Forelimb muscle (tissue), 1 donor: ENCODE measurements at places on chromosomes 7 and 10.

DNA sequence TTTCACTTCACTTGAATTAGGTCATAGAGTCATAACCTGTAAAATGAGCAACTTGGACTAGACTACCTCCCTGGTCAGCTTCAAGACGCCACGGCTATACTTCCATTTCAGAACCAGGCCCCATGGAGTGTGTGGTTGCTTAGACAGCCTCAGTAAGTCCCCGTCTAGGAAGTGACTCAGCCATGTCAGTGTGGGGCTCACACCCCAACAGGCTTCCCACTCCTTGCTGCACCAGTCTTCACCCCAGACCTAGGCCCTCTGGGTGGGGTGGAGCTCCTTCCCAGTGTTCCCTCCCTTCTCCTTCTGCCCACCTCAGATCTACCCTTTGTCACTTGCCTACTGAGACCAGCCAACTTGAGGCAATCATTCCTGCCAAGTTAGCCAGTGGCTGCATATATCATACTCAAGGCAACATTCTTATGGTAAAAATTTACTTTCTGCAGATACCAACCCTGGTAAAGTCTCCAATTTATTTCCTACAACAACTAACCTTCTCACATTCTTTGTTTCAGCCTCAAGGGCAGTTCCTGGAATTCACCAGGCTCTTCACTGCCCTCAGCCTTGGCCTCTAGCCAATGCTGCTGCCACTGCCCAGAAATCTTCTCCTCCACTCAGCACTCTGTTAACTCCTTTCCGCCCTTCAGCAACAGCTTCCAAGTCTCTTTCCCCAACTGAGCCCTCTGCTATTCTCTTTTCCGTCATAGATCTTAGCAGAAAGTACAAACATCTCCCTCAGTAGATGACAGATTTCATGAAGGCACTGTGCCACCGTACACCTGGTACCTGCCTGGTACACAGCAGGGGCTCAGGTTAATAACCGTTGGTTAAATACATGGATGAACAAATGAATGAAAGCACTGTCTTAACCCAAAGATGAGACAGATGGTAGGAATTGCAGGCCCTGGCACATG lies 31.3 kb upstream of the ZNRF2 start:
- no peak for DNase-seq

- no peak for DNase-seq
These were observed 148.0 kb downstream of the ANKRD7 start for GRCh38 chr7:118372530-118372929.

DNA sequence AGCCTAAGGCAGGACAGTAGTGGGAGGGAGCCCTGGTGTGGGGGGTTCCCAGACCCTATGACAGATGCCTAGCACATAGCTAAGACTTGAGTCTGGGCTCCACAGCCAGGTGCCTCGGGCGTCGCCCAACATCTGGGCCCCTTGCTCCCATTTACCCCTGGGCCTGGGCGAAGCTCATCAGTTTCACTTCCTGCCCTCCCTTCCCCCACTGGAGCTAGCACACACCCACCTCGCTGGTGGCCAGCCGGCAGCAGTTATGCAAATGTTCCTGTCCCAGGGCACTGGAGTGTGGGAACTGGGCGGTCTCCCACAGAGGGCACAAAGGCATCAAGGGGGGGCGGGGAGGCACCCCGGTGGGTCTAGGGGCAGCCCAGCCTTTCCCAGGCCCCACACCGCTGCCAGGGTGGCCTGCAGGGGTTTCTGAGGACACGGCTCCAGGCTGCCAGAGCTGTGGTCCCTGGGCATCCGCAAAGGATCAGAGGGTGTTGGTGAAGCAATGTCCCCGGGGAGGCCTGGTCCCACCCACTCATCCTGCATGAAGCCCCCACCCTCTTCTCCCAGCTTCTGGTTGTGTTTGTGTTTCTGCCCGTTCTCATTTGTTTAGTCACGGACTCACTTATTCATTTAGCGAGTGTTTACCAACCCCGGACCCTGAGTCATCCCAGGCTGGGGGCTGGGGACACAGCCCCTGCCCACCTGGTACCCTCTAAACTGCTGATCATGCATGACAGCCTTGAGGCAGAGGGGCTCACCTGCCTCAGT lies 20.4 kb downstream of the SH2B2 start:
- DNase-seq = no peak

DNA sequence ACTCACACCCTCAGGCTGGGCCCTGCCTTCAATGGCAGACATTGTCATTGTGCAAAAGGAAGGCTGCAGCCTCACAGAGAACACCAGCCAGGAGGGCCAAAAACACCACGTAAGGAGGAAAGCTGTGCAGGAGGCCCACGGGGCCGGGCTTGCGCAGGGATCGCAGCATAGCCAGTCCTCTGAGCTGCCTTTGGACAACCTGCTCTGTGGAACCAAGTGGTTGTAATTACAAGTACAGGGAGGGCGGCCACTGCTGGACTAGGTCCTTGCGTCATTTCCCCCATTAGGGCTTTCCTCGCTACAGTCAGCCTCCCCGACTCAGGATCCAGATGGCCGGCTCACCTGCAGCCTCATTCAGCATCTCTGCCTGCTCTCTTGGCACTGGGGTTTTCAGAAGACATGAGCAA lies 66.9 kb downstream of the FAM53B start:
- no peak for DNase-seq

- DNase-seq = no peak
These were observed 17.8 kb downstream of the CRTAC1 start for GRCh38 chr10:98012644-98013043.

DNA sequence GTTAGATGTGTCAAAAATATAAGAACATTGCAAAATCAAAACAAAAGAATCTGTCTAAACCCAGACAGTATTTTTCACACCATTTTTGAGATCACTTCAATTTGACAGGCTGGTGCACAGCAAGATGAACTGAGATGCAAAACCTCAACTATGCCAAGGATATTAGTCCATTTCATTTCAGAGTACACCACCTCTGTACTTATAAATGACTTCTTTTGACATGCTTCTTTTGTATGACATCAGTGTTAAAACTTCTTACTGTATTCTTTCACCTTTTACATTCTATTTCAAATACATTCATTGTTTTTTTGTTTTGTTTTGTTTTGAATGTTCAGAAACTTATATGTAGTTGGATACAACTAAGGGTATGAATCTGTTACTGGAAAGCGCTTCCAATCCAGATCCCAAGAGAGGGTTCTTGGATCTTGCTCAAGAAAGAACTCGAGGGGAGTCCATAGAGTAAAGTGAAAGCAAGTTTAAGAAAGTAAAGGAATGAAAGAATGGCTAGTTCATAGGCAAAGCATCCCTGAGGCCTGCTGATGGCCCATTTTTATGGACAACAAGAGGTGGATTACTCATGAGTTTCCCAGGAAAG lies 23.5 kb upstream of the GPR141 start:
- DNase-seq = no peak

DNA sequence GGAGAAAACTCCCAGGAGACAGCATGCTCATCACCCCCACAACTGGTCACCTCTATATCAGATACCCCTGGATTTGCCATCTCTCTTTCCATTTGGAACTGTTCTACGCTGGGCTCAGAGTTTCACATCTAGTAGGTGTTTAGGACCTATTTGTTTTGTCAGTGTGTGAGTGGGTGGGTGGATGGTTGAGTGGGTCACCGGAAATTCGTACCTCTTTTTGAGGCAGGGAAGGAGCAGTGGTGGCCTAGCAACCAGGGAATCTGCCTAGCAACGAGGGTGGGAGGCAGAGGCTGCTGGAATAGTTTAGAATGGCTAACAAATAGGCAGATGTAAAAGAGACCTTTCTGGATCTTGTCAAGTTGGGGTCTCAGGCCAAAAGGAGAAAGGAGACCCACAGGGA lies 23.2 kb upstream of the SLF2 start:
- no peak for DNase-seq

GRCh38 chr7:13848681-13849131 lies 140.8 kb downstream of the ETV1 start:
- no peak for DNase-seq

DNA sequence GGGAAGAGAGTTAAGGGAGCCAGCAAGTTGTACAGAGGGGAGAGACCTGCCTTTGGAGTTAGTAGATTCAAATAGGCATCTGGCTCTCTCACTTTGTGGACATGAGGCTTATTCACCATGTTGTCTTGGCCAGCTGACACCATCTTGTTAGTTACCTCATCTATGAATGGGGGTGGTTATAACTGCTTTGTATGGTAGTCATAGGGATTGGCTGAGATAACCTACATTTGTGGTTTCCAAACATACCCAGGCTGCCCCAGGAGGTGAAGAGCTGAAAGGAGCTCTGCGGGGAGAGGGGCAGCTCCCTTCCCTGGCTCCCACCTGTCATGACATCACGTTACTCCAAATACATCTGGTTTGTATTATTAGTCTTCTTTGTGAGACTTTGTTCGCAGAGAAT lies 393.3 kb upstream of the AUTS2 start:
- no peak for DNase-seq

GRCh38 chr10:14385596-14386593 lies 55.2 kb upstream of the FRMD4A start:
- DNase-seq = no peak

GRCh38 chr7:1861799-1862458 lies 191.9 kb downstream of the ELFN1 start:
- DNase-seq = no peak

GRCh38 chr7:41103331-41103730 lies 599.6 kb downstream of the INHBA start:
- DNase-seq = no peak

GRCh38 chr10:126558881-126559280 lies 111.6 kb downstream of the C10orf90 start:
- no peak for DNase-seq

GRCh38 chr7:133165001-133165400 lies 83.1 kb upstream of the CHCHD3 start:
- no peak for DNase-seq

- no peak for DNase-seq
These were observed 315.2 kb downstream of the GATA3 start for GRCh38 chr10:8369666-8370065.

GRCh38 chr7:2819954-2820397 lies 24.1 kb downstream of the GNA12 start:
- no peak for DNase-seq

DNA sequence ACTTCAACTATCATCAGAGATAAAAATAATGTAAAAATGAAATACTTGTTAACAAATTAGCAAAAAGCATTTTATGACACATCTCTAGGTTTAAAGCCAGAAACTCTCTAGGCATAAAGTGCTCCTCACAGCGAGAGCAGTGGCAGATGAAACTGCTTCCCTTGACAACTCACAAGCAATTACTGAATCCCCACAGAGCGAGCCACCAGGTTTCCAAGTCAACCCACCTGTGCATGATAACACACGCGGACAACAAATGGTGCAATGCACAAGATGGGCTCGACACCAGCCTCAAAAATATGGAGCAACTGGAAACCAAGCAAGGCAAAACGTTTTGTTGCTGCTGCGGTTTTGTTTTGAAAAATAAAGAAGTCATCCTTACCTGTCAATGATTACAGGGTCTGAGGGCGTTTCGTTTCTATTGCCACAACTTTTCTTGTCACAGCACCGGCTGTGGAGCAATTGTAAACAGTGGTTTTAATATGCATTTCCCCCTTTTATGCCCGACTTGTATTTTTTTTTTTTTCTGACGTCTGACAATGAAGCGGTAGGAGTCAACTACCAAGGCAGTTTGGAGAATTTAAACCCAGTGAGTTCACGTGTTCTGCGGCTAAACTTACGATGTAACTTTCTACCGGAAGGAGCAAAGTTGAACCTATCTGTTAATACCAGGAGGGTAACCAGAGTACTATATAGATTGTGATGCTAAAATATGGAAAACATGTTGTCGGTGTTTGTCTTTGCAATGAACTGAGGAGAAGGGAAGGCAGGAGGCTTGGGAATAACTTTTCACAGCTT lies 7.0 kb downstream of the EBF3 start:
- no peak for DNase-seq

- no peak for DNase-seq
These were observed 1.6 kb downstream of the DNMBP start for GRCh38 chr10:100008142-100008522.

- DNase-seq = no peak
These were observed 648.0 kb upstream of the IGFBP3 start for GRCh38 chr7:46569133-46569465.

GRCh38 chr7:133650487-133651300 lies 397.8 kb downstream of the EXOC4 start:
- no peak for DNase-seq
